CD4-positive, alpha-beta T cell treated with Interleukin-12 subunit alpha and Interleukin-12 subunit beta, for 1 hour (primary cell): ENCODE measurements at places on chromosomes 7 and 10.

DNA sequence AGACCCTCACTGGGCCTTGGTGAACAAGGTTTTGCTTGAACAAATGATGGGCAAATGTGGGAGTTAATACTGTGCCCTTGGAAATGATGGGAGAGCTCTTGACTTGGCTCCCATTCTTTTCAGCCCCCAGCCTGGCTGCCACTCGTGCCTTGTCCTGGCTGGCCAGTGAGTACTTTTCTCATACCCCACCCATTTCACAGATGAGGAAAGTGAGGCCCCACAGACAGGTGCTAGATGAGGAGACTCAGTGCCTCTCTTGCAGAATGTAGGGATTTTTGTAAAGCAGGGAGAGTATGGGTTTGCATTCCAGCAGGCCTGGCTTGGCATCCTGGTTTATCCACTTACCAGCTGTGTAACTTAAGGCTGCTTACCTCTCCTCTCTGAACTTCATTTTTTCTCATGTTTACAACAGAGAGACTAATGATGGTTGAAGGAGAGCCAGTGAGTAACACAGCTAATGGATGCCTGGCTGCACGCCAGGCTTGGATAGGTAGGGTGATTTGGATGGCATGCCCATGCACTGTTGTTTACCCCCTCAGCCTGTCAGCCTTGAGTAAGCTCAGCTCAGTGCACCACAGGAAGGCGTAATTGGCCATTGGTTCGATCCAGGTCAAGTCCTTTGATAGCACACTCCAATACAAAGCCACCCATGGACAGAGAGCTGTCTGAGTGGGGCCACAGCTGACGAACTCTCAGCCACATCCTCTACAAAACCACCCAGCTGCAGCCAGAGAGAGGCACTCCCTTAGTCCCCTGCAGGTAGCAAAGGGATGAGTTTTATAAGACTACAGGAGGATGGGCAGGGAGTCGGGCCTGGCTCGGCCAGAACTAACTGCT, 436.8 kb downstream of the RPS24 start:
- DNase-seq: no peak

DNA sequence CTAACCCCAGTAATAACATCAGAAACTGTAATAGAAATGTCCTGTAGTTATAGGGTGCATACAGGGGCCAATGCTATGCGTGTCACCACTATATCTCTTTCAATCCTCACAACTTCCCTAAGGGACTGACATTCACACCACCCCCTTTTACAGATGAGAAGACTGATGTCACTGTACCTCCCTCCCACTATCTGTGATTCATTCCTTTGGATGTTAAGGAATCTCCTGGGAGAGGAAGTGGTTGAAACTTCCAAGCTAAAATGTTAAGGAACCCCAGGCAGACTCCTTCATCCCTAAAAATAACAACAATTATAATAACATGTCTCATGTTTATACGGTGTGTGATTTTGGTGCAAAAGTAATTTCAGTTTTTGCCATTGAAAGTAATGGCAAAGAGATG, 5.4 kb downstream of the COL13A1 start:
- no peak for DNase-seq

GRCh38 chr7:156610601-156611000, 30.0 kb upstream of the RNF32 start:
- DNase-seq: no peak

DNA sequence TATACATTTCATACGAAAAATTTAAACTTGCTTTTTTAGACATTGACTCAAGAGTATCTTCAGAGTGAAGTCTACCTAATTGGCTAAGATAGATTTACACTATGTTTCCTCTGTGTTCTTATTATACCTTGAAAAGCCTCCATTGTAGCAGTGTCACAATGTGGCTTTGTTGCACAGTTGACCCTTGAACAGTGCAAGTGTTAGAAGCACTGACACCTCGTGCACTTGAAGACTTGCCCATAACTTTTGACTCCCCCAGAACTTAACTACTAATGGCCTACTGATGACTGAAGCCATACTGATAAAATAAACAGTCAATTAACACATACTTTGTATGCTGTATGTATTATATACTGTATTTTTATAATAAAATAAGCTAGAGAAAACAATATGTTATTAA, 84.3 kb downstream of the CPED1 start:
- no peak for DNase-seq

- no peak for DNase-seq
Observed at GRCh38 chr10:128877141-128877540, 589.9 kb upstream of the MGMT start.

- DNase-seq: no peak
Observed at GRCh38 chr10:121466424-121466823, 131.8 kb downstream of the FGFR2 start.
